ENCODE measurements at places on chromosomes 16 and 17. TPM values are rescaled to one million over a fixed set of nuclear protein-coding genes. Genes with fewer than 3 reads are reported as not detected.

The WNK4 gene
- 13.6 TPM for total RNA-seq

The CHST4 gene
- total RNA-seq: not detected

The SHISA9 gene
- not detected for total RNA-seq

The SLC12A3 gene
- total RNA-seq: not detected

The SEZ6 gene
- 1.2 TPM for total RNA-seq

The DNAAF8 gene
- total RNA-seq: 2.6 TPM

The CORO7 gene
- 13.3 TPM for total RNA-seq

The FOXC2 gene
- total RNA-seq: 0.53 TPM

The IL17C gene
- total RNA-seq: 1.4 TPM

The C16orf74 gene
- total RNA-seq: 27.8 TPM

The GCSH gene
- 21.1 TPM for total RNA-seq

The MT1M gene
- total RNA-seq: 9.0 TPM

The RNF43 gene
- not detected for total RNA-seq

The PERCC1 gene
- not detected for total RNA-seq

The MPO gene
- not detected for total RNA-seq

The SMPD3 gene
- 0.58 TPM for total RNA-seq

The HBQ1 gene
- total RNA-seq: not detected

The TBC1D3G gene
- not detected for total RNA-seq

The TBC1D26 gene
- total RNA-seq: not detected

The GPRC5B gene
- 11.5 TPM for total RNA-seq

The HBA1 gene
- total RNA-seq: not detected
